T1000 (cell line): ENCODE measurements at places on chromosomes 2 and 18.

- no peak for DNase-seq
Observed at GRCh38 chr2:60473546-60473945, 79.9 kb downstream of the BCL11A start.

GRCh38 chr18:39453882-39454281 is 1888.3 kb upstream of the CELF4 start:
- no peak for DNase-seq

DNA sequence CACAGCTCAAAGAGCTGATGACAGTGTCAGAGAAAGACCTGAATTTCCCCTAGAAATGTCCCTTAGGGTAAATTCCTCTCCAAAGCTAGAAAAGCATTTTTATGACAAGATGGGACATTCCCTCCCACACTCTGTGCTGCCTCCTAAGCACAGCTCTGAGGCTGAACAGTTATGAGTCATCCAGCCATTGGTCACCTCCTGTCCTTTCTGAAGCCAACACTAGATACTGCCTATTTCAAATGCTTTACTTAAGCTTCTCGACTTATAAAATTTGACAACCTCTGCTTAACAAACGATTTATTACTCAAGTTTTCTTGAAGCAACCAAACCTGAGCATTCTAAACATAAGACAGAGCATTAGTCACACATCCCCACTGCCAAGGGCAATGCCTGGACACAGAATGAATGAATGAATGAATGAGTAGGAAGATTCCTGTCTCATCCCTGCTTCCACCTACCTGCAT is 35.4 kb downstream of the B4GALT6 start:
- DNase-seq, result peak; percentile 44

- DNase-seq, result no peak
Observed at GRCh38 chr2:88614497-88615157, 12.6 kb downstream of the EIF2AK3 start.

GRCh38 chr2:127649100-127649611 is 3.2 kb downstream of the GPR17 start:
- no peak for DNase-seq

GRCh38 chr18:34976899-34977837 is 64.0 kb upstream of the MAPRE2 start:
- DNase-seq, result no peak
